ENCODE measurements at places on chromosomes 2 and 18.

- no peak for DNase-seq
These were observed 195.8 kb upstream of the SMAD2 start for GRCh38 chr18:48126240-48126639.

GRCh38 chr2:152015552-152015951 lies 83.3 kb downstream of the CACNB4 start:
- DNase-seq = no peak

- DNase-seq = no peak
These were observed 100.5 kb upstream of the SPRED2 start for GRCh38 chr2:65532937-65533336.

- no peak for DNase-seq
These were observed 62.8 kb downstream of the ABCB11 start for GRCh38 chr2:168968342-168968741.

DNA sequence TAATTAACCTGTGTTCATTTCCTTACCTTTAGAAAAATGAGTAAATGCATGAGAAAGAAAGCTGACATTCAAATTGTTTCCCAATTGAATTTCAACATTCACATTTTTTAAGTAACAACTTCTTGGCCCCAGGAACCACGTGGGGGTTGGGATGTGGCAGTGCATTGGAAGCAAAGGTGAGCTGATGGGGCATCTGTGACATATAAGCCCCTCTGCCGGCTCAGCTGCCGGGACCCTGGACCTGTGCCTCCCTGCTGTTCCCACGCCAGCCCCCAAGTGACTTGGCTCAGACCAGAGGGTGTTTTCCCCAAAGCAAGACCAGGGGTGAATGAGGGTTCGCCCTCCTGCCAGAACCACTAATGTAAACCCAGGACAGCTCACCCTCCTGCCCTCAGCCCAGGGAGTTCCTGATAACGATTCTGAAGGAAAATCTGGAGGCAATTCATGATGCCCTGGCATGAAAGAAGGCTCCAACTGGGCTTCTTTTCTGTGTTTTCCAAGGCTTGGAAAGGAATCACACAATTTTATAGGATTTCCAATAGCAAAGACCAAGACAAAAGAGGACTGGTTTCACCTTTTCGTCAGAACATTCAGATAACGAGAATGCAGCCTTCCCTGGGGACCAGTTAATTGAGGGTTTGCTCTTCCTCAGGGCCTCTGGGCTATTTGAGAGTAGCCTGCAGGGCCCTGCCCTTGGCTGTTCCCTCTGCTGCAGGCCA lies 193.2 kb upstream of the TWIST2 start:
- no peak for DNase-seq
